ENCODE measurements at places on chromosomes 1 and 21. TPM values are rescaled to one million over a fixed set of nuclear protein-coding genes. Genes with fewer than 3 reads are reported as not detected.
A peak's percentile ranks its signal among the peaks of the same experiment; 100 is the strongest.

The RAP1GAP gene
- 7.2 TPM for total RNA-seq

The CD244 gene
- total RNA-seq: 0.41 TPM

The BRINP3 gene
- total RNA-seq: not detected

DNA sequence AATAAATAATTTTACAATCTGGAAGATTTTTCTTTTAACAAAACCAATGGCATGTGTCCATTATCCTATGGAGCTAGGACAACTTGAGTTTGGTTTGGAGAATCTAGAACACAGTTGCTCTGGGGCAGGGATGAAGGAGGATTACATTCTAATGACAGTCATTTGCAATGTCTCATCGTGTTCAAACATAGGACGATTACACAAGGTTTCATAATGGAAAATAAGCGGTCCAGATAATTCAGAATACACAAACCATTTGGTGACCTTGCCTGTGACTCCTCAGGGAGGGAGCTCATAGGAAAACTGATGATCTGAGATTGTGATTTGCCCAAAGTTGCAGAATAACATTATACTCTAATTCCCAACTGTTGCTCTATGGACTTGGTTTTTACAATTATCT lies 27.6 kb upstream of the RGL1 start:
- no peak for DNase-seq
- no peaks in the 10 kb centered on the region for H3K36me3 ChIP-seq
- H3K27me3 ChIP-seq: peaks cover 4% of the 10 kb centered on the region
- H3K4me1 ChIP-seq: no peaks in the 10 kb centered on the region
- no peak overlapping the region for H3K27ac ChIP-seq
- no peak overlapping the region for H3K4me3 ChIP-seq

GRCh38 chr1:247647864-247648263 lies 31.7 kb downstream of the OR13G1 start:
- no peaks in the 10 kb centered on the region for H3K27me3 ChIP-seq
- no peaks in the 10 kb centered on the region for H3K36me3 ChIP-seq
- DNase-seq: peak; percentile 70
- H3K4me3 ChIP-seq: no peak overlapping the region

- peak; percentile 87 for DNase-seq
- H3K36me3 ChIP-seq: no peaks in the 10 kb centered on the region
- H3K27me3 ChIP-seq: peaks cover 20% of the 10 kb centered on the region
- peaks cover 6% of the 10 kb centered on the region for H3K4me1 ChIP-seq
Observed at GRCh38 chr1:110130113-110130591, 17.9 kb downstream of the UBL4B start.

DNA sequence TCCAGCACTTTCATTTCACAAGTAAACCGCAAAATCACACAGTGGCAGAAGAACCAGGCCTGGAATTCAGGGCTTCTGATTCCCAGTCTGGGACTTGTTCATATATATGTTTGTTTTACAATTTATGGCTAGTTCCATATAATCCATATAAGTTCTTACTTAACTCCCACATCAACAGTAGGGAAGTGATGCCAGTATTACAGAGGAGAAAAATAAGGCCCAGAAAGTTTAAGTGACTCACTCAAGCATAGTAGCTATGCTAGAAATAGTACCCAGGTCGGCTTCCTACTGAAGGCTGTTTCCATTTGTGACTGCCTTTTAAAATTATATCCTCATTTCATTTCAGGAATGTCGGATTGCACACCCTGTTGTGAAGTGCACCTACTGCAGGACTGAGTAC lies 1.4 kb downstream of the FAM76A start:
- H3K27me3 ChIP-seq: no peaks in the 10 kb centered on the region
- peak overlapping the region; percentile 89 for H3K4me3 ChIP-seq
- DNase-seq: no peak
- no peak overlapping the region for H3K27ac ChIP-seq
- no peaks in the 10 kb centered on the region for H3K4me1 ChIP-seq
- H3K36me3 ChIP-seq: peaks cover 16% of the 10 kb centered on the region

The CELA2B gene
- total RNA-seq: not detected

- no peak for DNase-seq
- H3K4me1 ChIP-seq: no peaks in the 10 kb centered on the region
- H3K27ac ChIP-seq: no peak overlapping the region
- H3K27me3 ChIP-seq: no peaks in the 10 kb centered on the region
- no peak overlapping the region for H3K4me3 ChIP-seq
- no peaks in the 10 kb centered on the region for H3K36me3 ChIP-seq
Observed at GRCh38 chr1:107842241-107842640, 122.7 kb downstream of the VAV3 start.

DNA sequence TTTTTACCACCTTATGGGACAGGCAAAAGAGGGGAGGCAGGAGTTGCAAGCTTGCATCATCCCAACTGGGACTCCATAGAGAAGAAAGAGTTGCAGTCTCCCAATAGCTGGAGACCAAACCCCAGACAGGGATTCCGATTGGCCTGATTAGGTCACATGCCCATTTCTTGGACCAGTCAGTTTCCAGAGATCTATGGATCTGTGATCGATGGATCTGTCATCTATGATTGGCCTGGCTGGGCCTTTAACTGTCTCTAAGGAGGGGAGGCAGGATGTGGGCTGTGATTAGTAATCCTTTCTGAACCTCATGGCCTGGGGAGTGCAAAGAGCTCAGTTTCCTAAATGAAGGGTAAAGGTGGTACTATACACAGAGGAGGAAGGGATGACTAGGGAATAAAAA lies 252.1 kb downstream of the MATN1 start:
- H3K4me3 ChIP-seq: no peak overlapping the region
- H3K27me3 ChIP-seq: no peaks in the 10 kb centered on the region
- H3K4me1 ChIP-seq: no peaks in the 10 kb centered on the region
- no peaks in the 10 kb centered on the region for H3K36me3 ChIP-seq
- H3K27ac ChIP-seq: no peak overlapping the region
- no peak for DNase-seq

The OR2T11 gene
- not detected for total RNA-seq

DNA sequence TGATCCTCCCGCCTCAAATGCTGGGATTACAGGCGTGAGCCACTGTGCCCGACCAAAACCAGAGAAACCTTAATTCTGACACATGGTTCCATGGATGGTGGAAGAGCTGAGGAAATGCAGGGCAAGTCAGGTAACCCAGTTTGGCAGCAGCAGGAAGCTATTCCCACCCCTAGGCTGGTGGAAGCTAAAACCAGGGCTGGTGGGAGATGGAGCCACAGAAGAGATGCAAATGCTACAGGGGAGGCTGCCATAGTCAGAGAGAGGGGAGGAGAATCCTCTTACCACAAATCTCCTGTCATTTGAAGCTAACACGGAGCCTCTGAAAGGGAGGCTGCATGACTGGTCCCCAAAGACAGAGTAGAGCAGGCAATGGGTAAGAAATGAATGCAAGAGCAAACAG lies 4.1 kb upstream of the CDC42BPA start:
- H3K36me3 ChIP-seq: no peaks in the 10 kb centered on the region
- H3K27ac ChIP-seq: no peak overlapping the region
- H3K4me1 ChIP-seq: no peaks in the 10 kb centered on the region
- H3K27me3 ChIP-seq: no peaks in the 10 kb centered on the region

DNA sequence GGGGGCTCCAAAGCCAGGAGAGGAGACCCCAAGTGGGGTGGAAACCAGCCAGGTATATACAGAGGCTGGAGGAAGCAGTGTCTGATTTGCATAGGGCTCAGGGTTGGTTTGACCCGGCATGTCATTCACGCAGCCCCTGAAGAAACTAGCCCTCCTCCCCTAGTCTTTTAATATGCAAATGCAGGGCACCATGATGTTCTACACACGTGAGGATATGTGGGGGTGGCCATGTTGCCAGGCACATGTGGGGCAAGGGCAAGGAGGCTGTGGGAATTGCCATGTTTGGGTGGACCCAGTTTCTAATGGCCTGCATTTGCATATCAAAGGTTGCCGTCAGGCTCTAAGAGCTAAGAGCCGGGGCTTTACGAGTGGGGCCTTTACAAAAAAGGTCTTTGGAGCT lies 12.0 kb upstream of the RHOU start:
- H3K36me3 ChIP-seq: no peaks in the 10 kb centered on the region
- DNase-seq: peak; percentile 74
- H3K27ac ChIP-seq: no peak overlapping the region
- no peak overlapping the region for H3K4me3 ChIP-seq
- no peaks in the 10 kb centered on the region for H3K4me1 ChIP-seq
- peaks cover 8% of the 10 kb centered on the region for H3K27me3 ChIP-seq

GRCh38 chr1:24929398-24930259 lies 447 bp downstream of the RUNX3 start:
- no peak overlapping the region for H3K27ac ChIP-seq
- H3K27me3 ChIP-seq: peaks cover 94% of the 10 kb centered on the region
- peak; percentile 81 for DNase-seq
- no peaks in the 10 kb centered on the region for H3K36me3 ChIP-seq
- no peak overlapping the region for H3K4me3 ChIP-seq

DNA sequence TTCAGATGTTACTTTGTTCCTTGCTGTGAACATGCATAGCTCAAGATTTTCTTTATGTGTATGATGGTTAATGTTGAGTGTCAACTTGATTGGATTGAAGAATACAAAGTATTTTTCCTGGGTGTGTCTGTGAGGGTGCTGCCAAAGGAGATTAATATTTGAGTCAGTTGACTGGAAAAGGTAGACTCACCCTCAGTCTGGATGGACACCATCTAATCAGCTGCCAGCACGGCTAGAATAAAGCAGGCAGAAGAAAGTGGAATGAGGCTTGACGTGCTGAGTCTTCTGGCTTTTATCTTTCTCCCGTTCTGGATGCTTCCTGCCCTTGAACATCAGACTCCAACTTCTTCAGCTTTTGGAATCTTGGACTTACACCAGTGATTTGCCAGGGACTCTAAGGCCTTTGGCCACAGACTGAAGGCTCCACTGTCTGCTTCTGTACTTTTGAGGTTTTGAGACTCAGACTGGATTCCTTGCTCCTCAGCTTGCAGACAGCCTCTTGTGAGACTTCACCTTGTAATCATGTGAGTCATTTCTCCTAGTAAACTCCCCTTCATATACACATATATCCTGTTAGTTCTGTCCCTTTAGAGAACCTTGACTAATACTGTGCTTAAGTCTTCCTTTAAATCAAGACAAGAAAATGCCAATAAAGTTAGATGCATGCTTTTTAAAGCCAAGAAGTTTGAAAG lies 626.6 kb downstream of the KCNT2 start:
- no peak for DNase-seq
- H3K36me3 ChIP-seq: no peaks in the 10 kb centered on the region
- no peak overlapping the region for H3K4me3 ChIP-seq
- no peak overlapping the region for H3K27ac ChIP-seq

- no peak overlapping the region for H3K4me3 ChIP-seq
- no peaks in the 10 kb centered on the region for H3K27me3 ChIP-seq
- H3K36me3 ChIP-seq: no peaks in the 10 kb centered on the region
Observed at GRCh38 chr1:100769906-100770646, 50.5 kb downstream of the VCAM1 start.

The FAM72A gene
- 10.7 TPM for total RNA-seq

The TP73 gene
- total RNA-seq: 3.3 TPM

The LCK gene
- total RNA-seq: 4.4 TPM

The LCE1A gene
- total RNA-seq: not detected

- no peaks in the 10 kb centered on the region for H3K27me3 ChIP-seq
- H3K4me3 ChIP-seq: no peak overlapping the region
Observed at GRCh38 chr21:43634618-43635017, 24.7 kb downstream of the HSF2BP start.

- H3K36me3 ChIP-seq: no peaks in the 10 kb centered on the region
- H3K4me3 ChIP-seq: no peak overlapping the region
- H3K27me3 ChIP-seq: no peaks in the 10 kb centered on the region
- no peaks in the 10 kb centered on the region for H3K4me1 ChIP-seq
- DNase-seq: peak; percentile 21
Observed at GRCh38 chr1:210681158-210681557, 352.5 kb downstream of the HHAT start.

DNA sequence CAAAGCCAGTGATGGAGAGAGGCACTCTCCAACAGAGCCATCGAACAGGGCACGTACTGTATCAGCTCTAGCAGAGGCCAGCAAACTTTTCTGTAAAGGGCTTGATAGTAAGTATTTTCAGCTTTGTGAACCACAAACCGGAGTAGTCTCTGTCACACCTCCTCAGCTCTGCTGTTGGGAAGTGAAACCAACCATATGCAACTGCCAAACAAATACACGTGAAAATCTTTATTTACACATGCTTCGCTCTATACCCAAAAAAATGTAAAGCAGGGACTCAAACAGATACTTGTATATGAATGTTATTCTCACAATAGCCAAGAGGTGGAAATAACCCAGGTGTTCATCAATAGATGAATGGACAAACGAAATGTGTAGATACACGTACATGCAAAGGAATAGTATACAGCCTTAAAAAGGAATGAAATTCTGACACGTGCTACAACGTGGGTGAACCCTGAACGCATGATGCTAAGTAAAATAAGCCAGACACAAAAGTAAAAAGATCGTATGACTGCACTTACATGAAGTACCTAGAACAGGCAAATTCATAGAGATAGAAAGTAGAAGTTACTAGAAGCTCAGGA lies 39.0 kb downstream of the SETD4 start:
- H3K4me3 ChIP-seq: no peak overlapping the region
- no peaks in the 10 kb centered on the region for H3K27me3 ChIP-seq
- H3K27ac ChIP-seq: no peak overlapping the region
- no peak for DNase-seq

GRCh38 chr1:7942214-7942921 lies 1.7 kb upstream of the TNFRSF9 start:
- peaks cover 43% of the 10 kb centered on the region for H3K27me3 ChIP-seq
- H3K27ac ChIP-seq: no peak overlapping the region
- H3K4me1 ChIP-seq: no peaks in the 10 kb centered on the region
- DNase-seq: peak; percentile 92
- H3K36me3 ChIP-seq: no peaks in the 10 kb centered on the region

GRCh38 chr1:95133687-95134086 lies 16.5 kb downstream of the TLCD4 start:
- peaks cover 4% of the 10 kb centered on the region for H3K4me1 ChIP-seq
- no peak for DNase-seq
- no peak overlapping the region for H3K27ac ChIP-seq
- H3K27me3 ChIP-seq: no peaks in the 10 kb centered on the region
- no peak overlapping the region for H3K4me3 ChIP-seq

DNA sequence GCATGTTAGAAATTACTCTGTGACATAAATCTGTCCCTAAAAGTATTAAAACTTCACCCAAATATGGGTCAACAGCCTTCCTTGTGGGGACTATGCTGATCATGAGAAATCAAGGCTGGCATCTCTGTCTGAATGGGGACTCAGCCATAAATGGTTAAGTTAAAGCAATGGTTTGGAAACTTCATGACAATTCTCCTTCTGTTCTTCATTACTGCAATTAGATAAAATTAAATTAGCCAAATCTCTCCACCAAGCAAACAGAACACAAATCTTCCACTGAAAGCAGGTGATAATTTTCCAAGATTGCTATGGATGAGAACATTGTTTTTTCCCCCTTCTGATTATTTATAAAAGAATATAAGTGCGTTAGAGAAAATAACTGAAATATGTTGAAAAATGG lies 346.1 kb downstream of the KCNH1 start:
- no peaks in the 10 kb centered on the region for H3K36me3 ChIP-seq
- no peak for DNase-seq
- H3K27me3 ChIP-seq: no peaks in the 10 kb centered on the region
- no peak overlapping the region for H3K27ac ChIP-seq

GRCh38 chr1:62407398-62408009 lies 29.3 kb upstream of the USP1 start:
- no peaks in the 10 kb centered on the region for H3K27me3 ChIP-seq
- H3K4me3 ChIP-seq: no peak overlapping the region
- DNase-seq: no peak
- H3K36me3 ChIP-seq: no peaks in the 10 kb centered on the region

Data from endodermal cell (in vitro differentiated cells).